Fibroblast of the aortic adventitia (primary cell): ENCODE measurements at places on chromosomes 7 and 10.

DNA sequence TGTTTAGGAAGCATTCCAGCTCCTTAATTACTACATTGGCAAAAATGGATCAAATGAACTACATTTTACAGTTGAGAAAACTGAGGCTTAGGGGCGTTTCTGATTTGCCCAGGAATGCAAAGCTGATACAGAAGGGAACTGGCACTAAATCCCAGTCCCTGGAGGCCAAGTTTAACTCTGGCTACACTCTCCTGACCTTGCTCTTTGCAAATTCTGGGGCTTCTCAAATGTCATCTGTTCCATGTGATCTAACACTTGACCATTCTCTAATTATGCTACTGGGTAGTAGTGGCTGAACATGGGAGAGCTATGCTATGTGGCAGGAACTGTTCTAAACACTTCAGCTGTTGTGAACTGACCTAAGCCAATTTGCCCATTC, 11.3 kb upstream of the HABP2 start:
- DNase-seq: no peak

DNA sequence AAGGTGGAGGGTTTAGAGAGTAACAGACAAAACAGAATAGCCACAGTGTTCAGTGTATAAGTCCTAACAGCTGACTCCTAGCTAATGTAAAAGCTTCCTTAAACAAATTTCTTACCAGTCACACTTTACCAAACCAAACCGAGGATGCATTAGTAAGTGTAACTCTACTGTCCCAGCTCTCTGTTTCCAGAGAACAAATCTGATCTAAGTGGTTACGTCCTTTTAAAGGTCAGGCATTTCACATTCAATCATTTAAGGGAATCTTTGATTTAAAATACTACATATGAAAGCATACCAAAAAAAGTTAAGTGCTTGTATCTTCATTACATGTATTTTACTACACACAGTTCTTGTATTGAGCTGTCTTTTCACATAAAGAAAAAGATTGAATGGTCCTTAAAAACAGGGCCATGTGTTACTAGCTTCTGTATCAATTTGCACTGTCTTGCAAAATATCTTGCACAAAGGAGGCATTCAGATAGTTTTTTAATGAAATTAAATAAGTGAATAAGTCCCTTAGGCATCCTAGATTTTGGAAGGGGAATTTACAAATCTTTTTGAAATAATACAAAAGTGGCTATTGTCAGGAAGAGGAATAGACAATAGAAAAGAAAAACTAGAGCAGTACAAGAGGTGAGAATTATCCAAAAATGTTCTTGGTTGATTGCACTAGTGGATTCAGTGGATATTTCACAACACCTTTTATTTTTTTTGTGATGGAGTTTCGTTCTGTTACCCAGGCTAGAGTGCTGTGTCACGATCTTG, 58.4 kb upstream of the SPOCK2 start:
- peak; percentile 26 for DNase-seq

DNA sequence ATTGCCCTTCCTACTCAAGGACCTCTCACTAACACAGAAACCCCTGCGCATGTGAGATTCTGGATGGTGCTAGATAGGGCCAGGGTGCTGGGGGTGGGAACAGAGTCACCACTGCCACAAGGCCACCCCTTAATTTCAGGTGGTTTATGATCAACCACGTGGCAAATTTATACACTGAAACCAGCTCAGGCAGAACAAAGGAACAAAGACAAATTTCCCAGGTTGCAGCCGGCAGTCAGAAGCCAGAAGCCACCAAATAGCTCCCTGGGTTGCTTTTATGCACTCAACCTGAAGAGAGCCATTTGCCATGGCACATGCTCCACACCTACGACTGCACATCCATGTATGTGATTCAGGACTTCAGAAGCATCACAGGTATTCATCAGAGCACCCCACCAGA, 2.5 kb downstream of the VOPP1 start:
- no peak for DNase-seq

- DNase-seq: no peak
These were observed 12.1 kb downstream of the ODAD2 start for GRCh38 chr10:27986821-27987220.

- DNase-seq: peak; percentile 86
These were observed 91.4 kb downstream of the GPR85 start for GRCh38 chr7:112995059-112995824.

- peak; percentile 76 for DNase-seq
These were observed 56.6 kb downstream of the PARD3 start for GRCh38 chr10:34758447-34758996.

- no peak for DNase-seq
These were observed 55.5 kb downstream of the WDFY4 start for GRCh38 chr10:48740015-48740707.

DNA sequence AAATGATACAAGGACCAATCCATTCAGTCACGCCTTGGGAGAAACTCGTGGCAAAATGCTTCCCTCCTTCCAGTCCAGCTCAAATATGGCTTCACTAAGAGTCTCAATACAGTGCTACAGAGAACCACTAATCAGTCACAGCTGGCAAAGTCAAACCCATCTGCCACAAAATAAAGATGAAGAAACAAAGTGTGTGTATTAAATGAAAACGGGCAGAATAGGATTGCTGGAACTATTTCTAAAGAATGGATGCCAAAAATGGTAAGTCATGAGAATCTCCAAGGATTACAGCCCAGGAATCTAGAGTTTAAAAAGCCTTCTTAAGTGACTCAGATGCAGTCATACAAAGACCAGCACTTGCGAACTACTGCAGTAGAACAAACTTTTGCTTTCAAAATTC, 61.9 kb downstream of the CACUL1 start:
- peak; percentile 94 for DNase-seq

DNA sequence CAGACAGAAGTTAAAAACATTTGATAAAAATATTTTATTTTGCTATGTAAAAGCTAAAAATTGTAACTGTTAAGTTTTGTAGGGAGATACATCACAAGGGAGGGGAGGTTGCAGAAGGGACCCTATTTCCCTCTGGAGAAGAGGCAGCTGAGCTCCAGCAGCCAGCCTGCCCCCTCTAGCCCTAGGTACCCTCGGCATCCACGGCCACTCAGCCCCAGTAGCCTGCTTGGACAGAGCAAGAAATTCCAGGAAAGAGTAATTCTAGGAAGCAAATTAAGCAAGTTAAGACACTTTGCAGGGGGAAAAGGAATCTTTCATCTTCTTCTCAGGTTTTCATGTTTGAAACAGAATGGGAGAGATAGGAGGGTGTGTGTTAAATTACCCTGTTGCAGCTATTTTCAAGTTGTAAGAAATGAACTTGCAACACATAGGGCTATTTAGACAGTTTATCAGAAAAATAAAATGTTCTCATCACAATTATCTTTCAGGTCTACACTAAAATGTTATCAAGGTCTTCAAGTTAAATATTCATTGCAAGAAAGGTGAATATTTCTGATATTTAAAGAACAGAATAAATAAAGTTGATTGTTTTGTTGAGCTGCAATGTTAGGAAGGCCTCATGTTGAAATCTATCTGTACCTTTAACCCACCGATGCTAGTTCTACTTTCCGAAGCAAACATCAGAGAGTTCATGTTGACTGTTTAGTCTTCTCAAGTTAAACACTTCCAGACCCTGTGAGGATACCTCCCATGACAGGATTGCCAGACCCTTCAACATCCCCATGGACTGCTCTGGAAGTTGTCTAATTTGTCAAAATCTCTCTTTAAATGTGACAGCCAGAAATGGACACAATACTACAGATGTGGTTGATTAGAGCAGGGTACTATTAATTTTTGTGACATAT, 5.5 kb downstream of the SGCE start:
- DNase-seq: no peak

DNA sequence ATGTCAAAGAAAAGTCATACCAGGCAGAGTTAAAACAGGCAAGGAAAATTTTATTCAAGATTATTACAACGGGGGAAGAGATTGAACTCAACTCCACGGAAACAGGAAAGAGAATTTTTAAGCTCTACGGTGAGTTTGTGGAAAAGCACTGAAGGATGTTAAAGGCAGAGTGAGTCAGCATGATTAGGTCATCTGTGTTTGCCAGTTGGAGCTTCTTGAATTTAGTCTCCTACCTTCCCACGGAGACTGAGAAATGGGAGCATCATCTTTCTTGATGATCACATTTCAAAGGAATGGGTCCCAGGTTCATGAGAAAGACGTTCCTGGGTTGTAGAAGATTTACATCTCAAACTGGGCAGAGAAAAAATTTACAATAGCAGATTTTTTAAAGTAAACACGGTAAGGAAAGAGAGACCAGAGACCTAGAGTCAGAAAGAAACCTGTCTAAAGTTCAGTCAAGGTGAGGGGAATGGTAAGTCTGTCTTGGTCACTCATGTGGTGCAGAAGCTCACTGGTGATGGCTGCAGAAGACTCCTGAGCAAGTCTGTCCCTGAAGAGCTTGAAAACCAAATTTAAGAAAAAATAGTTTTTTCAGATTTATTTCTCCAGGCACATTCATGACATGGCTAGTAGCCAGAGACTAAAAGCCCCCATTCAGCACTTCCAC, 516.9 kb upstream of the LRRN3 start:
- no peak for DNase-seq

GRCh38 chr10:28948046-28948445, 270.7 kb downstream of the BAMBI start:
- DNase-seq: peak; percentile 25

GRCh38 chr7:93955304-93955703, 33.8 kb downstream of the GNG11 start:
- no peak for DNase-seq

GRCh38 chr7:24477398-24478136, 95.7 kb upstream of the PALS2 start:
- DNase-seq: peak; percentile 90

DNA sequence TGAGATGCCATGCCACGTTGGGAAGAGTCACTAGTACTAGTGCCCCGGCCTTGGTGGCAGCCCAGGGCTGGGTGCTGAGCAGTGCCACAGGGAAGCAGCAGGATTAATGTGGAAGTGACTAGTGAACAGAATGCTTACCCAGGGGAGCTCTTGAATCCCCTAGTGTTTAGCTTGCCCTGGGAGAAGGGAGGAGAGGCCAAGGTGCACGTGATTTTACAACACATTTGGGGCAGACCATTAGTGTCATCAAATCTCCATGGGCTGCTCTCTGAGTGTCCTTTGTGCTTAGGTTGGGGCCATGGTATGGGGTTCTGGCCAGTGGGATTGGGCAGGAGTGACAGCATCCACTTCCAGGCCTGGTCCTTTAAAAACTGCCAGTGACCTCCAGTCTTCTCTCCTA, 37.5 kb downstream of the ARHGAP22 start:
- DNase-seq: no peak

DNA sequence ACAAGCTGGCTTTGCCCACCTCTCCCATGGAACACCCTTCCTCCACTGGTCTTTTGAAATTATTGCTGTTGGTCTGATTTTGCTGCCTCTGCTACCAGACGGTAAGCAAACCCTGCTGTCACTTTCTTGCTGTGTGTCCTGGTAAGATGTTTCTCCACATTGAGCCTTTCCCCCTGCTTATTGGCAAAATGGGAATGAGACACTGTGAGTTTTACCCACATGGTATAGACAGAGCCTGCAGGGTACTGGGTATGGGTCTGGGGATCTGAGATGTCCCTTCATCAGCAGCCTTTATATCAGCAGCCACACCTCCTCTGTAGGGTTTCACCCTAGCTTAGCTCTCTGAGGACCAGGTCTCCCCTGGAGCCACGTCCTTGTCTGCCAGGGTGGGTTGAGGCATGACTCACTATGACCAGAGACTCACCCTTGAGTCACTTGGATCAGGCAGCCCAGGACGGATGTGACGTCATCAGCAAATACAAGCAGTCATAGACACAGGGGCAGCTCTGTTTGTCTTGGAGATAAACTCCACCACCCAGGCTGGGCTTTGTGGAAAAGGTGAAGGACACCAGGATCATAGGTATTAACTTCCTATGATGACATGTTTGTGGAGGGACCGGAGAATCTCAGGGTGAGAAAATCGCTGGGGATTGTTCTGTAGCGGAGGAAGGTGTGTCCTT, 17.9 kb upstream of the BAIAP2L1 start:
- DNase-seq: peak; percentile 94

DNA sequence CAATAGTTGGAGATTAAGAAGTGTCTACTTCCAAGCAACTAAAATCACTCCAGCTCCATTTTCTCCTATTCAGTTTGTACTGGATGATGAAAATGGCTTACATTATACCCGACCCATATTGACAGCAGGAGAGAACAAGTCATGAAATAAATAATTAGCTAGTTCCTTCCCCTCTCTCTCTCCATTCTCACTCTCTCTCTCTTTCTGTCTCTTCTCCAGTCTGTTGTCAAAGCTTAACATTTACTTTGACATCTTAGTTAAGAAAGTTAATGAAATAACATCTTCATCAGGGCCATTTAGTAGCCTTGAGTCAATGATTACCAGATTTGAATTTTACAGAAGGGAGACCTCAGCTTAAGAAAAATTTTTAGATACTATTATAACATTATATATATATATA, 138.5 kb downstream of the ARID5B start:
- no peak for DNase-seq

- DNase-seq: peak; percentile 4
These were observed 137.6 kb upstream of the HABP2 start for GRCh38 chr10:113415246-113415645.

GRCh38 chr10:24241536-24242040, 32.6 kb downstream of the KIAA1217 start:
- DNase-seq: peak; percentile 12

GRCh38 chr10:121356183-121356582, 242.1 kb downstream of the FGFR2 start:
- no peak for DNase-seq

DNA sequence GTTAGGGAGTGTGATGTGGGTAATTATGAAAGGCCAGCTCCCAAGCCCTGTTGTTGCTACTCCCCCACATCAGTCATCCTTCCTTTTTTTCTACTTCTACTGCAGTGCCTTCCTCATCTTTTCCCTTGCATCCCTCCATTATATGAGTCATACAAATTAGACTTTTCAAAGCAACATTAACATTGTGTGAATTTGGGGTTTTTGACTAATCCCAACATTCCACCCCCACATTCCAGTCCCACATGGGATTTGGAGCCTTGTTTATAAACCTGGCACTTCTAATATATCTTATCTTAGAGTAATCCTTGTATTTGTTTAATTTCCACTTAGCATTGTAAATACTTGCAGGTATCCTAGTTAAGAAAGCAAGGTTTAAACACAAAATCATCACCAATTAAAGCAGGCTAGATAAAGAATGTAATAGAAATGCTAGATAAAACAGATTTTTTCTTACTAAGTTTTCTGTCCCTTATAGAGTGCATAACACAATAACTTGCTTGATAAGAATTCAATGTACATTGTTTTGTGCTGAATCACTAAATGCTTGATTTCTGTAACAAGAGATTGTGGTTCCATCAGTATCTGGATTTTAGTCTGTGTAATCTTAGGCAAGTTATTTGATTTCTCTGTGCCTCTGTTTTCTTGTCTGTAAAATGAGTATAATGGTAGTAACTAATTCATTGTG, 165.8 kb downstream of the CFTR start:
- peak; percentile 84 for DNase-seq

DNA sequence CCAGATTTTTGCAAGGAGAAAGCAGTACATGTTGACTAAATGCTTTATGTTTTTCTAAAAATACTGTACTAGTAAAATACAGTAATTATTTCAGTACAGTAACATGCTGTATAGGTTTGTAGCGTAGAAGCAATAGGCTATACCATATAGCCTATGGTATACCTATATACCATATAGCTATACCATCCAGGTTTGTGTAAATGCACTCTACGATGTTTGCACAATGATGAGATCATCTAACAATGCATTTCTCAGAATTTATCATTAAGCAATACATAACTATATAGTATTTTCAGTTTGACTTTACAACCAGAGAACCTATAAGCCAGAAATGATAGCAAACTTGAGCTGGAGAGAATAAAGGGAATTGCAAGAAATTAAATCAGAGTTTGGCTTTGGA, 109.7 kb upstream of the DNAJB12 start:
- no peak for DNase-seq

GRCh38 chr7:143221737-143222136, at the start of gene TAS2R40:
Gene TAS2R40, plus strand, starts transcription at chr7:143222037. Its CDS starts 42 bp downstream, at chr7:143222079.
- DNase-seq: no peak
